ENCODE measurements at places on chromosomes 1 and 21.

DNA sequence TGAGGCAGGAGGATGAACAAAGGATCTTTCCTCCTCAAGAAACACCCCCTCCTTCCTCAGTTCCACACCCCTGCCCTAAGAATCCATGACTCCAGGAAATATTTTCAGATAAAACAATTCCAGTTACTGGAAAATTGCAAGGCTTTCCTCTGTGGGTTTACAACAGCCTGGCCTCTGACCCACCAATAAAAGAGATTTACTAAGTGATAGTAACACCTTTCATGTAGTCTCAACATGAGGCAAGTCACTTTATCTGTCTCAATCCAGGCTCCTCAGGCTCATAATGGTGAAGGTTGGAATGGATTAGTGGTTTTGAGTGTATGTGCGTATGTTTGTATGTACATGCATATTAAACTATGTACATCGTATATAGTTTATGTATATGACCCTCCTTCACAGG, 71.4 kb upstream of the PPP2R5A start:
- DNase-seq: no peak

- no peak for DNase-seq
Observed at GRCh38 chr1:40732756-40733301, 41.3 kb downstream of the NFYC start.

DNA sequence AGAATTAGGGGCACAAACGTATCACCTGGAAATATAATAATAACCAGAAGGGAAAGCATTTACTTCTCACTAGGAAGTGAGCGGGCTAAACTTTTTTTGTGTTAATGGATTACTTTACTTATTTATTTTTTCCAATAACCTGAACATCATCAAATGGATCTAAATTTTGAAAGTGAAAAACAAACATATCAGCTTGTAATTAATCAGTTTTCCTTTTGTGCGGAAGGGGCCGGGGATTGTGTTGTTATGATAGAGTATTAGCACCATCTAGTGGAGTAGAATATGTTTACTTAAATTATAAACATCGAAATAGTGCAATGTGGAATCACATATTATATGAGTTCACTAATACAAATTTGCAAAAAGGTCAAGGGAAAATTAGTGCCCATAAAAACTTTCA, 9.0 kb downstream of the CFH start:
- DNase-seq: no peak

DNA sequence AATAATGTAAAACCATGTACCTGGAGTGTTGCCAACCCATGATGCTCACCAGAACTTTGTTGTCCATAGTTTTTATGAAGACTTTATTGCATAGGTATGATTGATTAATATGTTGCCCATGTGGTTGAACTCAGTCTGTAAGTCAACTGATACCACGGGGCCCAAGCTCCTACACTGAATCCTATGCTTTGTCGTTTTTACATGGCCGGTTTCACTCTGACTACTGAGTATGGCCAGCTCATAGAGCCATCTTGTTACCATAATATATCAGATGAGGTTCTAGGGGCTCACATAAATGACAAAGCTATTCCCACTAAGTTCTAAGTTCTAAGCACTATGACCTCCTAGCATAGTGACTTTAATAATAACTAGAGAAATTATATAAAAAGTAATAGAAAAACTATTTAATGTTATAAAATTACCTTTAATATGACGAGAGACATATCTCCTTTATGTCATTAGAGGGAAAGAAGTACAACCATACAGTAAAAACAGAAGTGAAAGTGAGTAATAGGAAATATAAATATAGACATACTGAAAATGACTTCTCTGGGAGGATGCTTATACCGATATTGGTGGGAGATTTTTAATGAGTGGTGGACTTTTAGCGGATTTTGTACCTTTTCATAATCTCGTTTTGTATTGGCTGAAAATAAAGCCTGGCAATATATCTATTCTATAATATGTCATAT, 983.4 kb upstream of the PRMT6 start:
- no peak for DNase-seq

- no peak for DNase-seq
Observed at GRCh38 chr1:201886103-201886885, 2.4 kb upstream of the SHISA4 start.

GRCh38 chr1:43058545-43059360, 100.1 kb upstream of the SLC2A1 start:
- DNase-seq: no peak

DNA sequence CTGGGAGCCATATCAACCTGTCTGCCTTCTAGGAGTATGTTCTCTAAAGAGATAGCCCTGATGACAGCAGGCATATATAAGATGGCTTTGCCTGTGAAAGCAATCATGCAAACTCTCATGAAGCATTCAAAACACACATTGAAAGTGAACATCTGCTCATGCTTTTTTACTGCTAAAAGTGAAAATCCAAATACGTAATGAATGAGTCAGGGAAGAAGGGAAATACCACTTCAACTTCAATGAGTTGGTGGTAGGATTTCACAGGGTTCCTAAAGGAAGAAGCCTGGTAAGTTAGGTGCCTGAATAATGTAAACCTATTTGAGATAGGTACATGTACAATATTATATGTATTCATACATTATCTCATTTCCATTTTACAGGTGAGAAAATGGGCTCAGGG, 50.5 kb upstream of the SLFNL1 start:
- no peak for DNase-seq

- no peak for DNase-seq
Observed at GRCh38 chr1:156006666-156007376, 13.9 kb downstream of the SSR2 start.

- DNase-seq: no peak
Observed at GRCh38 chr1:221783437-221783836, 41.5 kb upstream of the DUSP10 start.

- no peak for DNase-seq
Observed at GRCh38 chr1:215405211-215405610, 161.9 kb upstream of the KCTD3 start.

GRCh38 chr1:64246294-64246917, 43.0 kb downstream of the UBE2U start:
- DNase-seq: no peak

GRCh38 chr1:38741341-38741740, 118.2 kb downstream of the RRAGC start:
- DNase-seq: no peak

DNA sequence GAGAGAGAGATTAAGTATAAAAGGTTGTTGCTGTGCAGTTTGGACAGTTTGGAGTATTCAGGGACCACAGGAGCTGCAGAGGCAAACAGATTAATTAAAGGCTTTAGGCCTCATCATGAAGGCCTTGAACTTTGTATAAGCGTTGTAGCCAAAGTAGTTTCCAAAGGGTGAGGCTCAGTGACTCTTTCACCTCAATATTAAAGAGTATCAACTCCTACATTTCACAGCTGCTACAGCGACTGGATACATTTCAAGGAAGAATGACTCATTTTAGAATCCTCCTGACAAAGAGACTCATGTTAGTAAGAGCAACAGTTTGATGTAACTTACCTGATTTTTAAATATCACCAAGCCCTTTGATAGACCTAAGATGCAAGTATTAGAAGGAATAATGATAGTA, 355.5 kb downstream of the HLX start:
- DNase-seq: no peak

DNA sequence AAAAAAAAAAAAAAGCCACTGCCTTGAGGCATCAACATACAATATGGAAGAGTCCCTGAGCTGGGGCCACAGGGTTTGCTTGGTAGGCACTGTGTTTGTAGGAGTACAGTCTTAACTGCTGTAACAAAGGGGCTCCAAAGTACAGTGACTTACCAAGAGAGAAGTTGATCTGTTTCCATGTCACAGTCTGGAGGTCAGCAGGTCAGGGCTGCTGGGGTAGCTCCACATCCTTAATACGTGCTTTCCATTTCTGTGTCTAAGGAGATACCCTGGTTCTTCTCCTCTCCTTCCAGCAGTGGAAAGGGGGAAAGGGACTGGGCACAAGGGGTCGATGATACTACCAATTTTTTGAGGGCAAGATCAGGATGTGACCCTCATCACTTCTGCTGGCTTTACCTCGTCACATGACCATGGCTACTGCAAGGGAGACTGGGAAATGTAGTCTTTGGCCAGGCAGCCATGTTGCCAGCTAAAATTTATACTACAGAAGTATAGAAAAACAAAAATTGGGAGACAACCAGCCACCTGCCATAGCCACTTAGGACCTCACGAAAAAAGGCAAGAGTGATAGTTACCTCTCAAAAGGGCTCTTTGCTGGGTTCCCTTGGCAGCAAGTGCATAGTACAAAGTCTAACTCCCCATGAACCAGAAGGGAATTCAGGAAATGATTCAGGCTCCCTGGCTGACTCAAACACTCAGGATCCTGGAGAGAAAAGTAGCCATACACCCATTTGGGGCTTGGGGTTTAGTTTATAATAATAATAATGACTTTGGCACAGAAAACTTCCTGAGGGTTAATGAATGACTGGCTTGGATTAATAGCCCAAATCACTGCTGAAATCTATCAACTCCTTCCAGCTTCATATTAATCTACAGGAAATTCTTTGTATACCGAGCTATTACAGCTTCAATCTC, 52.7 kb upstream of the ATP5PO start:
- DNase-seq: no peak

DNA sequence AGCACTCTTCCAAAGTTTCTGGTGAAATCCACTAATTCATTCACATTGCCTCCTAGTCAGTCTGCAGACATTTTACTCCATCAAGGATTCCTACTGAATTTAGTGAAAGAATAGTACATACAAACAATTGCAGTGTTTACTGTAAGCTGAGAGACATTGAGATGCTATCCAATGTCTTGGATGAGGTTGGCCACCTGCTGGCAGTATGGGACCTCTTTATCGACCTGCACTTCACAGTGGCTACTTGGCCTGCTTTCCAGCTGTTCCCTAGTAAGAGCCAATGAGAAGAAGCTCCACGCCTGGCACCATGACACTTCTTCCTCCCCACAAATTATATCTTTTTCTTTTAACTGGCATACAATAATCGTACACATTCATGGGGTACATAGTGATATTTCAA, 51.5 kb upstream of the LRIF1 start:
- DNase-seq: no peak

DNA sequence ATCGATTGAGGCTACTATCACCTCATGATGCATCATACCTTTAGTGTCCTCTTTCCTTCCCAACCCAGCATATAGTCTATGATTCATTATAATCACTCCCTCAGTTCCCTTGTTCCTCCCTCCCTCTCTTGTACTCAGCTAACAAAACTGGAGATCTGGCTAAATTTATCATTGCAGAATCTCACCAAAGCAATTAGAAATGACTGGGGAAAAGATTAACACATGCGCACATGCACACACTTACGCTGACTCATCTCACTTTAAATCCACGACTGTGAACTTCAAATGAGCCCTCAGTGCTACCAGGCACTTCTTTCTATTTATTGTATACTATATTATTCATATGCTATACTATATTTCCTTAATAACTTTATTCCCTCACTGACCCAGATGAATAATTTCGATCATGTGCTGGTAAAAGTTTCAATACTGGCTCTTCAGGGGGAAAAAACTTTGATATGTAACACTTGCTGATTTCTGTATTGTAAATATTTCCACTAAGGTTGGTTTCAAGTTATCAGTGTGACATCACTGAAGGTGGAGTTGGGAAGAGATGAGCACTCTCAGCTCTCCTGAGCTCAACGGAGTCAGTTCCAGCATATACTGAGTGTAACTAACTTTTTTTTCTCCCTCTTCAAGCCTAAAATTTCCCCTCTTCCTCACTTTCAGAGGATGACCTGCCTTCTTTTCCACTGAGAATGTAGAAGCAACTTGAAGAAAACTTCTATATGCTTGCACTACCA, 613.7 kb upstream of the B3GALT2 start:
- no peak for DNase-seq

DNA sequence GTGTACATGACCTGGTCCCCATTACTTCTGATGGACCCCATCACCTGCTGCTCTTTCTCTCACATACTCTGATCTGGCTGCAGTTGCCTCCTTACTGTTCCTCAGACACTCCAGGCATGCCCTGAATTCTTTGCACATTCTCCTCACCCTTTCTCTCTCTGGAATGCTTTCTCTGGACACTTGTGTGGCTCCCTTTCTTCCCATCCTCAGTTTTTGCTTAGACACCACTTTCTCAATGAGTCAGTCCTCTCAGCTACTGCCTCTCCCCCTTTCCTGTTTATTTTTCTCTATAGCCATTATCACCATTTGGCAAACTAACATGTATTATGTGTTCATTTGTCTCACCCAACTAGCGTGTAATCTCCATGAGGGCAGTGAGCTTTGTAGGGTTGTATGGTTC, 28.1 kb downstream of the PLXNA2 start:
- DNase-seq: no peak

DNA sequence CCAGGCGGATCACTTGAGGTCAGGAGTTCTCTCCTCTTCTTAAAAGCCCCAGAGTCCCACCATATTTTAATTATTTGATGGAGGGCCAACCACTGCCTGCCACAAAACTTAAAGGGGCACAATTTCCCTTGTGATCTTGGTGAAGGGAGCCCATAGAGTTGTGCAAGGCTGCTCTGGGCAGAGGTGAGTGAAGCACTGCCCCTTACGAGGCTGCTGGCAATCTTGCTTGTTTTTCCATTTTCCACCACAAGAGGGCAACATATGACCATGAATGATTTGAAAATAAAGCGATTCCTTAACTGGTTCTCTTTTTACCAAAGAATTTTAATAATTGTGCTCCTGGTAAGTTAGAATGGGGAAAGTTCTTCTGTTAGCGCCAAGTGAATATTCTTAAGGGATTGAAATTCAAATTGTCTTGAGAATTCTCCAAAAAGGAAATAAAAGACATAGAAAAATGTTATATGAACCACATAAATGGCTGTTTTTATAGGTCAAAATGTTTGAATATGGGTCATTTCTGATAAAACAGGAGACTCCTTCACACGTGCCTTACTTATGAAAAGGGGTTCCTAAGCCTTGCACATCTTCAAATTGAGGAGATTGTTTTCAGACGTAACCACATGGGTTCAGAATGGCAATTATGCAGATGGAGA, 22.7 kb downstream of the PGM1 start:
- no peak for DNase-seq

GRCh38 chr1:8392522-8392921, 74.6 kb downstream of the SLC45A1 start:
- DNase-seq: no peak

- no peak for DNase-seq
Observed at GRCh38 chr1:225595974-225596551, 56.9 kb downstream of the ENAH start.

- DNase-seq: no peak
Observed at GRCh38 chr1:242239398-242239797, 240.5 kb upstream of the MAP1LC3C start.

GRCh38 chr1:244050835-244051444, at the start of gene ZBTB18:
TSS of gene ZBTB18 (plus strand) at chr1:244051283. CDS start at chr1:244051432, 149 bp downstream.
- DNase-seq: peak; percentile 45

DNA sequence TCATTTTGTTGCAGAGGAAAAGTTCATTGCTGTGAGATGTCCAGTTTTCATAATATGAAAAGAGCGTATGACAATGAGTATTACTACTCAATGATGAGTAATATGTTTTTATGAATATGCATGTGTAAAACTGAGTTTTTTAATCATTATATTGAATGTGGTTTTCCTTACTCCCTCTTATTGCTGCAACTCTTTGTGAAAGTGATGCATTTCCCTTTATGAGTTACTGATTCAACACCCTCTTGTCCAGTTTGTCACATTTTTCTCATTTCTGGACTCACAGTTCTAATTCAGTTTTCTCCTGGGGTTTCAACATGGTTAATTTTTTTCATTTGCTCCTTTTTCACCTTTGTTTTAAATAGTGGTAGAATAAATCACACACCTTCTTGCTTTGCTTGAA, 35.2 kb upstream of the KCNJ15 start:
- no peak for DNase-seq

- DNase-seq: no peak
Observed at GRCh38 chr1:71428029-71428428, 347.2 kb upstream of the ZRANB2 start.

GRCh38 chr1:167984886-167985489, 48.1 kb upstream of the MPC2 start:
- no peak for DNase-seq
